Activated CD4-positive, CD25-positive, alpha-beta regulatory T cell (primary cell): ENCODE measurements at places on chromosomes 1 and 21.

- DNase-seq: no peak
Measured at GRCh38 chr1:36775716-36776115, 258.6 kb downstream of the GRIK3 start.

GRCh38 chr1:153849487-153850185, 73.1 kb downstream of the GATAD2B start:
- DNase-seq: no peak

GRCh38 chr1:154998818-154999570, 3.6 kb upstream of the ZBTB7B start:
- DNase-seq: peak; percentile 26

- DNase-seq: no peak
Measured at GRCh38 chr1:118201524-118201923, 16.5 kb upstream of the SPAG17 start.

DNA sequence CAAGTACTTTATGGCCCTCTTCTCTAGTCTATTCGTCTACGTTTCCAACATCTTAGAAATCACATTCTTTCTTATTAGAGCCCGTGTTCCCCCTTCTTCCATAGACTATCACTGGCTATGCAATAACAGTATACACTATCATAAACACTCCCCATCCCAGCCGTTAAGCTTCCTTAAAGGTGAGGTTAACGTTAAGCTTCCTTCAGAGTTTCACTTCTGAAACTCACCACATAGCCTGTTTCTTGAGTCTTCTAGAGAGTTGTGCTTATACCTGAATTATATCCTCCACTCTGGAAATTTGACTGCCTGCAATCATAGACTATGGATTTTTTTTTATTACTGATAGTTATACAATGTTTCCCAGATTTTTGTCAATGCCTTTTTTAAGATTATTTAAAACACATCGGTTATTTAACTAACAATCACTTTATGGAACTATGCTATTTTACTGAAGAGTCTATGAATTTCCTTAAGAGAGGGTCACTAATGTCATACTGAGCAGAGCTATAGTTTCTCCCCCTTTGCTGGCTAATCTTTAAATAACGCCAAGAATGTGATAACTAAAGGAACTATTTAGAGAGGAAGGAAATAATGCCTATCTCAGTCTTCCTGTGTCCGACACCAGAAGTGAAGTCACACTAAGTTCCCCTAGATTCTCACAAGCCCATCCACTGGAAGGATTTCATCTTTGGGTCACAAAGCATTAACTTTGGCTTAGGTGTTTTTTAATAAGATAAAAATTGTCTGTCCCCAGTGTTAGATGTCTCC, 16.8 kb downstream of the FCER1A start:
- no peak for DNase-seq

DNA sequence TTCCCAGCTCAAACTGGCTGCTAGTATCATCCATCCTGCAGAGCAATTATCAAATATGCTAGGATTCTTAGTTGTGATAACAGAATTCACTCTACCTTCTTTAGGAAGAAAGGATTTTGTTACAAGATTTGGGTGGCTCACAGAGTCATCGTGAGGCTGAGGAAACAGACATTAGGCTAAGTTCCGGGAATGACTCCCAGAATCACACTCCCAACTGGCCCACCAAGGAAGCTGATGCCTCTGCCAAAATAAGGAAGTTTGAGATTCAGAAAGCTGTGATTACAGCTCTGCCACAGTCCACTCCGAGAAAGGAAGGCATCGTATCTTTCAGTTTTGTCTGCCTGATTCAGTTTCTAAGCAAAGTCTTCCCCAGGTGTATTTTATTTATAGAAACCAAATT, 50.6 kb upstream of the LYPLAL1 start:
- DNase-seq: no peak

DNA sequence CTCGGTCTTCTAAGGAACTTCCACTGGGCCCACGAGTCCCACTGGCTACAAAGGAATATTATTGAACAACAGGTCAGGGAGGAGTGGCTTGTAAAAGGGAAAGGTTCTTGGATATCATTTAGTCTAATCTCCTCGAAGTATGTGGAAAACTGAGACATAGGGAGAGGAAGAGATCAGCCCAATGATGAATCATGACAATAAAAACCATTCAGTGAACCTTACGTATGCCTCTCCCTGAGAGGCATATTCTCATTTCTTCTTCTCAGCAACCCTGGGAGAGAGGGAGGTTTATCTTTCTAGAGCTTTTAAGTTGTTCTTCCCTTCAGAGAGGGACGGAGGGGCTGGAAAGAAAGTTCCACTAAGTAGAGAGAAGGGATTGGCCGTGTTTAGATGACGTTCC, 5.3 kb upstream of the MOB3C start:
- no peak for DNase-seq

- no peak for DNase-seq
Measured at GRCh38 chr21:41819856-41820281, 53.0 kb upstream of the RIPK4 start.

DNA sequence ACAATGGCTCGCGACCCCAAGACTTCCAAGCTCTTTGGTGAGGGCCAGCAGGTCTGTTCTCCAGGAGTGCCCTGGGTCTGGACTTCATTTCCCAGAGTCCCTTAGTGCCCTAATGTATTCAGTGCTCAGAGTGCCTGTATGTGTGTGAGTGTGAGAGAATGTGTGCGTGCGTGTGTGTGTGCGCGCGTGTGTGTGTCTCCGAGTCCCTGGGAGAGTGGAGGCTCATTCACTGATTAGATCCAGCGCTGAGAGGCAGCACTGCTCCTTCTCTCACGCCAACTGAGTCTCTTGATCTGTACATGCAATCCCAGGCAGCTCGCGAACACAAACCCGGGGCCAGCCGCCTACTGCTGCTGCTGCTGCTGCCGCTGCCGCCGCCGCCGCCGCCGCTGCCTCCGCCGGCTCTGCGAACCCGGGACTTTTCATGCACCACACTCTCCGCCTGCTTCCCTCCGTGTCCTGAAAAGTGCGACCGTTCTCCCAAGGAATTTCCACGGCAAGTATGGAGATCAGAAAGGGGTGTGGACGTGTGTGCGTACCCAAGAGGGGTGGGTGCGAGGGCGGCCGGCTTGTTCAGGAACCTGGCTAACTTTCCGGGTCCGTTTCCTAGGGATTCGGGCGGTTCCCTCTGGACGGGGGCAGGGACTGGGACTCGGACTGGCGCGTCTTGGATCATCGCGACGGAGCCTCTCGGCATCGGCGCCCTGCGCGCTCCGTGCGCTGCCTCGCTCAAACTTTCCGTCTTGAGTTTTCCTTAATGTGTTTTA, at the start of gene RNF220:
Gene RNF220, plus strand, starts transcription at position 225 of the 767 bp plus-strand sequence.
- no peak for DNase-seq

- no peak for DNase-seq
Measured at GRCh38 chr1:162854245-162854882, 6.6 kb downstream of the CCDC190 start.

GRCh38 chr1:156740237-156740740, 599 bp downstream of the MRPL24 start:
- no peak for DNase-seq
